Anterior cingulate cortex (tissue), 58 donors: ENCODE measurements at places on chromosomes 2 and 18.

GRCh38 chr18:10017043-10017442 is 103.2 kb downstream of the VAPA start:
- no peak for DNase-seq

- no peak for DNase-seq
Observed at GRCh38 chr2:7940723-7941122, 741.1 kb upstream of the ID2 start.

DNA sequence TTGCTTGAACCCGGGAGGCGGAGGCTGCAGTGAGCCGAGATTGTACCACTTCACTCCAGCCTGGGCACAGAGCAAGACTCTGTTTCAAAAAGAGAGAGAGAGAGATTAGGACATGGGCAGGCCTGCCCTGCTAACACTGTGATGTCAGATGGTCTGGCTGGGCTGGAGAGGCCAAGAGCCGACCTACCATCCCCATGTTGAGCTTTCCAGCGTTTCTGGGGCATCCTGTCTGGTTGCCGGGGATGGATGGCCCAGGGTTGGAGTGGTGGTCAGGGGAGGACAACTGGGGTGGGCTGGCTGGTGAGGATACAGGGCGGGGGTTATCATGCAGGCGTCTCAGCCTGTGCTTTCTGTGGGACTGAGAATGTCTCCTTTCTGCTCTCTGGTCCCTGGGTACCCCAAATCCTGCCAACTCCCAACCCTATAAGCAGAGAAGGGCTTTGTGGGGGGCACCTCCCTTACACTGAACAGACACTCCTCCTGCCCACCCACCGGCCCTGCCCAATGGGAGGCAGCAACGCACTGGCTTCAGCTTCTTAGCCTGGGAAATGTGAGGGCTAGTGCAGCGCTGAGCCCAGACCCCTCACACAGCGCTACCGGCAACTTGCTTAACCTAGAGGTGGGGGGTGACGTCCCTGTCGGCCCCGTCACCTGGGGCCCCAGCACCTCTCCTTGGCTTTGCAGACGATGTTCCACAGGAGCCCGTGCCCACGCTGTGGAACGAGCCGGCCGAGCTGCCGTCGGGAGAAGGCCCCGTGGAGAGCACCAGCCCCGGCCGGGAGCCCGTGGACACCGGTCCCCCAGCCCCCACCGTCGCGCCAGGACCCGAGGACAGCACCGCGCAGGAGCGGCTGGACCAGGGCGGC is 5.4 kb downstream of the SNORC start:
- DNase-seq: no peak

- DNase-seq: no peak
Observed at GRCh38 chr2:204722691-204723090, 177.4 kb downstream of the PARD3B start.
